Fibroblast of lung (primary cell): ENCODE measurements at places on chromosomes 4 and X. TPM values are rescaled to one million over a fixed set of nuclear protein-coding genes. Genes with fewer than 3 reads are reported as not detected.

The FRYL gene
- 33.9 and 61.4 TPM in 2 replicates for total RNA-seq

The CFP gene
- under 0.01 and 0.17 TPM in 2 replicates for total RNA-seq

The PIR gene
- total RNA-seq = 17.0 and 21.3 TPM in 2 replicates

The PNMA6F gene
- total RNA-seq = not detected in 2 replicates

The HPRT1 gene
- 18.5 and 23.0 TPM in 2 replicates for total RNA-seq

The CSAG2 gene
- total RNA-seq = not detected in 2 replicates

The P2RY10 gene
- total RNA-seq = not detected in 2 replicates

The RTL3 gene
- not detected in 2 replicates for total RNA-seq

The HSD17B11 gene
- total RNA-seq = 64.1 and 69.6 TPM in 2 replicates

The TLR1 gene
- total RNA-seq = 1.3 and 1.7 TPM in 2 replicates

The GPR82 gene
- total RNA-seq = not detected in 2 replicates

The ARMCX2 gene
- total RNA-seq = 73.7 and 107 TPM in 2 replicates

The RHOH gene
- total RNA-seq = not detected in 2 replicates

The RASSF6 gene
- total RNA-seq = under 0.01 TPM in 1 of 2 replicates, not detected in the other

The FDCSP gene
- not detected in 2 replicates for total RNA-seq

The CDX4 gene
- not detected in 2 replicates for total RNA-seq

The PSAPL1 gene
- not detected in 2 replicates for total RNA-seq

The TIGD4 gene
- under 0.01 TPM in 2 replicates for total RNA-seq

The AFP gene
- total RNA-seq = under 0.01 and 0.83 TPM in 2 replicates

The CFAP299 gene
- total RNA-seq = 2.3 and 16.2 TPM in 2 replicates

The CENPVL3 gene
- not detected in 2 replicates for total RNA-seq

The TKTL2 gene
- total RNA-seq = not detected in 2 replicates

The PRPS2 gene
- total RNA-seq = 25.3 and 44.2 TPM in 2 replicates

The F9 gene
- total RNA-seq = not detected in 2 replicates

The ARHGAP6 gene
- 6.9 and 11.7 TPM in 2 replicates for total RNA-seq

The BMPR1B gene
- 0.17 and 0.26 TPM in 2 replicates for total RNA-seq

The ARHGAP10 gene
- 29.5 and 35.8 TPM in 2 replicates for total RNA-seq

The SPIN2A gene
- 0.50 and 0.51 TPM in 2 replicates for total RNA-seq

The MTHFD2L gene
- total RNA-seq = 12.1 and 13.0 TPM in 2 replicates

The SPON2 gene
- 261 and 367 TPM in 2 replicates for total RNA-seq
